ENCODE measurements at places on chromosomes 5 and 9.

GRCh38 chr5:38648703-38649291 is 92.4 kb upstream of the LIFR start:
- no peak for DNase-seq

- DNase-seq: no peak
Measured at GRCh38 chr9:27033815-27034403, 28.4 kb upstream of the LRRC19 start.

- DNase-seq: no peak
Measured at GRCh38 chr9:134408389-134408788, 82.1 kb downstream of the RXRA start.

DNA sequence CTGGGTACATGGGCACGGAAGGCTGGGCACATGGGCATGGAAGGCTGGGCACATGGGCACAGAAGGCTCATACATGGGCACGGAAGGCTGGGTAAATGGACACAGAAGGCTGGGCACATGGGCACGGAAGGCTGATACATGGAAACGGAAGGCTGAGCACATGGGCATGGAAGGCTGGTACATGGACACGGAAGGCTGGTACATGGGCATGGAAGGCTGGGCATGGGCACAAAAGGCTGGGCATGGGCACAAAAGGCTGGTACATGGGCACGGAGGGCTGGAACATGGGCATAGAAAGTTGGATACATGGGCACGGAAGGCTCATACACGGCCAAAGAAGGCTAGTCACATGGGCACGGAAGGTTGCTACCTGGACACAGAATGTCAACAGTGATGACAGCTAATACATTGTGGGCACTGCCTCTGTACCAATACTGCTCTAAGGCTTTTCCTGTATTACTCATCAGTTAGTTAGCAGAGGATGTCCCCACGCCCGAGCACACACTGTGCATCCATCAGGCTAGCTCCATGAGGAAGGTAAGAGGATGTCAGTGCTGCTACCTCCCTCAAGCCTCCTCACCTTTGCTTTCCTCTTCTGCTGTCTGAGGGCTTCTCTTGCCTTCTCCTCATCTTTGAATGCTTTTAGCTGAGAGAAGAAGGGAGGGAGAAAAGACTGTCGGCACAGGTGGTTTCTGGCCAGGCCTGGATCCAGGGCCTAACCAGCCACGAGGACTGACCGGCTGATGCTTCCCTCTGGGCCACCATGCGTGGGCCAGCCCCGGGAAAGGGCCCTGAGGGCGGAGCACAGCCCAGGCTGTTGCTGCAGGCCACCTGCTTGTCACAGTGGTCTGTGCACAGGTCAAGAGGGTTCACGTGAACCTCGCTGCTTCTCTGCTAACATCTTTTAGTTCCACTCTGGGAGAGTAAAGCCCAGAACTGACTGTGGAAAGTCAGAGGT is 14.3 kb downstream of the GPX3 start:
- no peak for DNase-seq

DNA sequence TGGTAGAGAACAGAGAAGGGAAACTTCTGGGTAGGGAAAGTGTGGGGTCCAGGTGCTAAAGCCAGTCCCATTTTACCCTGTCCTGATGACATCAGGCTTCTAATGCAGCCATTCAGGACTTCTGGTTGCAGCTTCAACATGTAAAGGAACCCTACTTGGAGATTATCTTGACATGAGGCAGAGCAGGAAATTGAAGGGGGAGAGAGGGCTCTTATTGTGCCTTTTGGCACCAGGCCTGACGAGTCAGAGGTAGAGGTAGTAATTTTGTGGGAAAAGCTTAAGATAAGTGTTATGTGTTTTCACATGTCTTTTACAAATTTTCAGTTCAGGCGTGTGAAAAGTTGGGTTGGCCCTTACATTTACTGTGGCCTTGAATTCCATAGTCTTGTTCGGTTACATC is 102.4 kb upstream of the APC start:
- DNase-seq: no peak

DNA sequence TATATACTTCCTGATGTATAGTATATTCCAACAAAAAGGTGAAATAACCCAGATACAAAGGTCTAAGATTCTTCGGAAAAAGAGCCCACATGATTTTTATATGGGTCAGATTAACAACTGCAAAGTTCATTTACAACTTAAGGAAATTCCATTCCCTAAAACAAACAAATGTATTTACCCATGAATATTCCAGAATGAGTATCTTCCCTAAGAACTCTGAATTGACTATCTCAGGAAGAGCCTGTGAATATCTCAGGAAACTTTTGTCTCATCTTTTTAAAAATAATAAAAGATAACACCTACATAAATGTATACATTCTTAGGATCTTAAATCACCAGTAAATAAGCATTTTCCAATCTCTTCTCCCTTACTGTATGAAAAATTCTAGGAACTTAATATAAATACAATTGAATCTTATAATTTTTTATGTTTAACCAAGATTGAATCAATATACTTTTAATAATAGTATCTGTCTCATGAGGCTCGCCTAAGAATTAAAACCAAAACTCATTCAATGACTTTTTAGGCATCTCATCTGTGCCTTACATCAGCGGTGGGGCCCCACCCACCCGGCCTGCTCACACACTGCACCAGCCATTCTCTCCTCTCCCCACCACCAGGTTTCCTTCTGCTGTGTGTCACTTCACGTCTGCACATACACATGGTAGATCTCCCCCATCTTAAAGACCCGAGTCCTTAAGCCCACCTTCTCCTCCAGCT is 78.1 kb downstream of the RAPGEF1 start:
- DNase-seq: peak; percentile 41

- DNase-seq: no peak
Measured at GRCh38 chr9:1236061-1236460, 185.9 kb downstream of the DMRT2 start.

- no peak for DNase-seq
Measured at GRCh38 chr9:98402019-98402840, 146.8 kb upstream of the TBC1D2 start.

- no peak for DNase-seq
Measured at GRCh38 chr5:157109744-157110143, 900 bp upstream of the HAVCR2 start.

- no peak for DNase-seq
Measured at GRCh38 chr5:73393611-73394489, 54.7 kb downstream of the FOXD1 start.

DNA sequence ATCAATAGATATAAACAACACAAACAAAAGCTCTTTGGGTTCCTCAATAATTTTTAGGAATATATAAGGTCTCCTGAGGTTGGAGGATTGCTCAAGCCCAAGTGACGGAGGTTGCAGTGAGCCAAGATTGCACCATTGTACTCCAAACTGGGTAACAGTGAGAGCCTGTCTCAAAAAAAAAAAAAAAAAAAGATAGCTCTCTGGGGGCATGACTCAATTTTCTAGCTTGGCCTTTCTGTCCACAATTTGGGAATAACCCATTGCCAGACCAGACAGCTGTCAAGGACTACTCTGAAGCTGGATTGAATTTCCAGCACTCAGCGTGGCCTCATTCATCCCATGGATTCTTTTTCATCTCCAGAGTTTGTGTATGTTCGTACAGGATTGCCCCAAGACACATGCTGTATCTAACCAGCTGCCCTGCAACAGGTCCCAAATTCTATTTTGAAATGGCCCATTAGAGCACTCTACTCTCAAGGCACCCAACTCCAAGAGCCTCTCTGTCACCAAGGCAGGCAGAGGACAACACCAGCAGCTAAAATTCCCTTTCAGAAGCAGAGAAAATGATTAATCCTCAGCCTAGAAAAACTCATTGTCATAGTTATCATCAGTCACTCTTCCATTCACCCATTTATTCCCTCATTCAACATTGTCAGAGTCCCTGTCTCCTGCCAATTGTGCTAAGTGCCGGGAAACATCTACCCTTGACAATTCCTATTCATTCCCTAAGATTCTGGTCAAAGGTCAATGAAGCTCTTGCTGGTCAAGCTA is 8.7 kb downstream of the FAM193B start:
- DNase-seq: no peak

DNA sequence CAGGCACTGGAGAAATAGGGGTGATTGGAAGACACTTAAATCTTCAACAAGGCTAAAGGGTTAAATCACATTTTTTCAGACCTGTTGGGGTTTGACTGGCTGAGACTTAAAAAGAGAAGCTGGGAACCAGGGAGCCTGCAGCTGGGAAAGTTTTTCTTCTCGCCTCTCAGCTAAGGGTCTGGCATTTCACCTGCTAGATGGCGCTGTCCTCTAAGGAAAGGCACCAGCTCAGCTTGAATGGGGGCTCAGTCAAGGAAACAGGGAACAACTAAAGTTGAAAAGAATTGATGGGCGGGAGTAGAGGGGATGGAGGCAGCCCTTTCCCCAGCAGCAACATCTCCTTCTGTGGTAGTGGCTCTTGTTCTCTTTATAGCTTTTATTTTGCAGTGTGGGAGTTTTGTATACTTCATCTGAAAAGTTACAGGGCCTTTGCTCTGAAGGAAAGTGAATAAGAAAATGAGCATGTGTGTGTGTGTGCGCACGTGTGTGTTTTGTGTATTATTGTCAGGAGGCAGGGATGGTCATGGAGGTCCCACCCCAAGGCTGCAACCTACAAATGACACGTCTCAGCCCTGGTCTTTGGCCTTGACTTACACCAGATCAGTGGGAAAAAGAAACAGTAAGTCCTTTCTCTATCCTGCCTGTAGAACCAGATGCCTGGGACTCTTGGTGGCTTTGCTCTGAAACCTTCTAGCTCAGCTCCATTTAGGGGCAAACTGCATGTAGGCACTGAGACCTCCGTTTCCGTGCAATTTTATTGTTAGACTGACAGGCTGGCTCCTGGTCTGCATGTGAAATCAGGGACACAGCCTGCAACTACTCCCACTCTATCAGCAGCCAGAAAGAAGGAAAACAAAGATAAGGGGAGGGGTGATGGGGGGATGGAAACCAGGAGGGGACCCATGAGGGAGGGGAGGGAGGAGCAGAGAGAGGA is 316.2 kb upstream of the CLINT1 start:
- peak; percentile 18 for DNase-seq

DNA sequence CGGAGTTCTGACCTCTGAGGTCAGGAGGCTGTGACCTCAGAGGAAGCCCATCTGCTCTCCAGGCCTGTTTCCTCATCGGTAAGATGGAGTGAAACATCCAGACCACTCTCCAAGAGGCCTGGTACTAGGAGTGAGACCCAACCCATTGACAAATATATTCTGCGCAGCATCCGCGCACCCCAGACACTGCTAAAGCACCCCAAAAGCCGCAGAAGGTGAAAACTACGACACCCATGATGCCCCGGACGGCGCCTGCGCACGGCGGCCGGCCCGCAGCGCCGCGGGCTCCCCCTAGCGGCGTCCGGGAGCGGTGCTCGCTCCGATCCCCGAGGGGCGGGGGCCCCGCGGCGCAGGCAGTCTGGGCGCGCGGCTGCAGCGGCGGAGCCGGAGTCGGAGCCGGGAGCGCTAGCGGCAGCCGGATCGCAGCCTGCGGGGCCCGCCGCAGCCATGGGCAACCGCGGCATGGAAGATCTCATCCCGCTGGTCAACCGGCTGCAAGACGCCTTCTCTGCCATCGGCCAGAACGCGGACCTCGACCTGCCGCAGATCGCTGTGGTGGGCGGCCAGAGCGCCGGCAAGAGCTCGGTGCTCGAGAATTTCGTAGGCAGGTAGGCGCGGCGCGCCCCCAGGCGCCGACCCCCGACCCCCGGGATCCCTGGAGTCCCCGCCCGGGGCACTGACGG is at the start of gene DNM1:
Gene DNM1, plus strand, starts transcription at position 356 of the 683 bp plus-strand sequence. Its CDS starts 92 bp downstream, at position 448.
- peak; percentile 31 for DNase-seq

DNA sequence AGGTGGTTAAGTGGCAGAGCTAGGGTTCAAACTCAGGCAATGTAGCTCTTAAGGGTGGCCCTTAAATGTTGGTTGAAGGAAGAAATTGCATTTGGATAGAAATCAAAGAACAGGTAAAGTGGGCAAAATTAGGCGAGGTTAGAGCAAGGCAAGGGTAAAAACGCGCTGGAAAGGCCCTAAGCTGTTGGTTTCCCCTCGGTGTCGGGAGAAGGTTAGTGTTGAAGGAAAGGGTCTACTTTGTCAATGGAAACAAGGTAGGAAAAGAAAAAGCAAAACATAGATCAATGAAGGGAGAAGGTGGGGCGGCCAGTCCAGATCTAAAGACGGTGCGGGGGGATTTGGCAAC is 431 bp downstream of the FASTKD3 start:
- no peak for DNase-seq

DNA sequence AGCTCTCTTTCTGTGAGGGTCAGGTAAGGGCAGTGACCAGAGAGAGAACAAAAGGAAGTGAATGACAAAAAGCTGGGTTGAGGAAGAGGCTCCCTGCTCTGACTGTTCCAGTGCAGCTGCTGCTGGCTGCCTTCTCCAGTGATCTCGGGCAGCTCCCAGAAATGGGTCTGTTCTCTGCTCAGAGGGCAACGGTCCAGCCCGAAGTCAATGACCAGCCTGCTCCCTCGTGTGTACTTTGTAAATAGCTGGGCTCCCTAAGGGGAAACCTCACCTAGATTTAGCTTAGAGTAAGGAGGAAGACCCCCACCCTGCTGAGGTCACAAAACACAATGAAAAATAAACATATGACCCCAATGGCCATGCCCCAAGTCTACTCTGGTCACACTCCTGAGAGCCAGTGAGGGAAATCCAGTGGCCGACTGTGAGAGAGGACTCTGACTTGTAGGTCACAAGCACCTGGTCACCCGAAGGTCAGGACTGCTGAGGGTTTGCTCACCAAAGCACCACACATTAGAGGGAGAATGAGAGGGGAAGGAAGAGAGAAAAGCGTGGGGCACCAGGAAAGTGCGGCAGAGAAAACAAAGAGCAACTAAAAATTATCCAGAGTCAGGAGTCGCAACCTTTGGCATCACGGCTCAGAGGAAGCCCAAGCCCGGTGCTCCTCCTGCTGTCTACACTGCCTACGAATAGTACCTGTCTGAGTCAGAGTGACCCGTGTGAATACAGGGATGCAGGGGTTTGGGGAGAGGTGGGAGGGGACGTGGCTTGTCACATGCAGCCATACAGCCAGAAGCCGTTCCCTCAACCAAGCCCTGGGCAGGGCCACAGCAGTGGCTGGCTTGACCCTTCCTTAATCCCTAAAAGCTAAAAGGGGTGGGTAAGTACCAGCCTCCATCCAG is 19.8 kb downstream of the NIPAL4 start:
- DNase-seq: no peak

- DNase-seq: no peak
Measured at GRCh38 chr5:77086368-77086688, 757 bp downstream of the ZBED3 start.

DNA sequence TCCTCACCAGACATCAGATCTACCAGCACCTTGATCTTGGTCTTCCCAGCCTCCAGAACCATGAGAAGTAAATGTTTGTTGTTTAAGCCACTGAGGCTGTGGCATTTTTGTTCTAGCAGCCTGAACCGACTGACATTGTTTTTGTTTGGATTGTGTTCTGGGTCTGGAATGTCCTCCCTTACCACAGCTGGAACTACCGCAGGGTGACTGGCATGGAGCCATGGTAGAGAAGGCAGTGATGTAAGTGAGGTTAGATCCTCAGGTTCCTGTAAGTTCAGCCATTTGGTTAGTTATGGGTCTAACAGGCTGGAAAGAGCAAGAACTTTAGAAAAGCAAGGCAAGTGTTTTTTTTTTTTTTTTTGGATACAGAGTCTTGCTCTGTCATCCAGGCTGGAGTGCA is 209.3 kb downstream of the DAB2IP start:
- no peak for DNase-seq

GRCh38 chr9:127283917-127284497 is 19.4 kb downstream of the GARNL3 start:
- DNase-seq: no peak

- no peak for DNase-seq
Measured at GRCh38 chr5:1002836-1003235, 5.8 kb upstream of the NKD2 start.

GRCh38 chr9:72524820-72525540 is 3.6 kb downstream of the TMC1 start:
- DNase-seq: no peak

All from activated naive CD8-positive, alpha-beta T cell treated with anti-CD3 and anti-CD28 coated beads, Interleukin-2, amount 50 U/mL, for 16 hours (primary cell).